ENCODE measurements at places on chromosomes 2 and 18.

- no peaks in the 10 kb centered on the region for H3K27me3 ChIP-seq
- no peaks in the 10 kb centered on the region for H3K36me3 ChIP-seq
These were observed 14.6 kb upstream of the TNS1 start for GRCh38 chr2:218017211-218018053.

- no peak for DNase-seq
- no peak overlapping the region for H3K4me3 ChIP-seq
- no peaks in the 10 kb centered on the region for H3K36me3 ChIP-seq
- H3K27ac ChIP-seq: no peak overlapping the region
- H3K4me1 ChIP-seq: peaks cover 14% of the 10 kb centered on the region
- H3K27me3 ChIP-seq: peaks cover 6% of the 10 kb centered on the region
These were observed 52.7 kb downstream of the TGIF1 start for GRCh38 chr18:3502650-3503049.

DNA sequence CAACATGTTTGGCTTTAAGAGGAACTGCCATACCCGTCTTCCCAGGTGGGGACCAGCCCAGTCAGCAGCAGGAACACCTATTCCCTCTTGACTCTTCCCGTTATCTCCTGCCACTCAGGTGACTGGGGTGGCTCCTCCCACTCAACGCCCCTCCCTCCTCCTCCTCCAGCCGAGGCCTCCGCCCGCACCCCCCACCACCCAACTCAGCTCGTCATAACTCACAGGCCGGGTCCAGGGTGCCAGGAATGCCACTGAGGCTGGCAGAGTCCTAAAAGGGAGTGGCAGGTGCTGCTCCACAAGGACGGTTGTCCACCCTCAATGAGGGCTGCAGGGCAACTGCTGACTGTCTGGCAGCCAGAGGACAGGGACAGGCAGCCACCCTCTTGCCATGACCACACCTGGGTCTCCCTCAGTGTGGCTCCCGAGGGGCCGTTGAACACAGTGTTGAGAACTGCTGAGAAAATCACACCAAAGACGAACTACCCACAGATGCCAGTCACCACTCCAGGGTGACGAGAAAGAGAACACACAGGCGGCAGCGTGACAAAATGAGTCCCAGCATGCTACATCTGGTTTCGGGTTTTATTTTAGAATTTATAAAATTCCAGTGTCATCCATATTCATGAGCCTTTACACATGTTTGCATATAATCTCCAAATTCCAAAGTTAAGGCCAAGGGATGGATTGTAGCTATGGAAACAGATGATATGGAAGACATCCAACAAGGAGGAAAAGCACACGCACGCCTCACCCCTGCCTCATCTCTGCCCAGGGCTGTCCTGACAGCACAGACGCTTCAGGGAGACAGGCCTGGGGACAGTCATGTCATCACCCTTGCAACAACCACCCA, 38.5 kb downstream of the ANO7 start:
- no peaks in the 10 kb centered on the region for H3K27me3 ChIP-seq
- H3K4me3 ChIP-seq: no peak overlapping the region
- H3K27ac ChIP-seq: no peak overlapping the region

GRCh38 chr2:111702119-111702803, 181.7 kb downstream of the ANAPC1 start:
- H3K27ac ChIP-seq: no peak overlapping the region
- H3K27me3 ChIP-seq: no peaks in the 10 kb centered on the region
- no peaks in the 10 kb centered on the region for H3K36me3 ChIP-seq
- peaks cover 72% of the 10 kb centered on the region for H3K4me1 ChIP-seq

GRCh38 chr2:145021962-145022665, 502.2 kb upstream of the ZEB2 start:
- H3K36me3 ChIP-seq: no peaks in the 10 kb centered on the region
- H3K4me3 ChIP-seq: no peak overlapping the region
- no peak for DNase-seq

DNA sequence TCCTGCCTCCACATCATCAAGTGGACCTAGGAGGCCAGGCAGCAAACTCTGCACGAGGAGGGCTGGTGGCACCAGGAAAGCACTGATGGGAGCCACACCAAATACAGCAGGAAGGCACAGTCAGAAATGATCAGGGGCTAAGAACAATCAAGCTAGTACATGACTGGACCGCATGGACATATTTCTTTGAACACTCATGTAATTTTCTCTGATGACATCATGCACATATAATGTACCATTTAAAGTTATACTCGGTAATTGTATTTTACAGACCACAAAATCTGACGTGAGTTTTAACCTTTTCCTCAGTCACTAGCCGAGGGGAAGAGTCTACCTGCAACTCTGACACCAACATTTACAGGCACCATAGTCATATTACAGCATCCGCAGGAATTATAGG, 76.7 kb downstream of the XDH start:
- no peak overlapping the region for H3K4me3 ChIP-seq
- no peaks in the 10 kb centered on the region for H3K36me3 ChIP-seq
- no peaks in the 10 kb centered on the region for H3K4me1 ChIP-seq
- no peak for DNase-seq
- no peak overlapping the region for H3K27ac ChIP-seq
